ENCODE measurements at places on chromosomes 1 and 21.

GRCh38 chr1:14180738-14181137 is 417.7 kb upstream of the KAZN start:
- DNase-seq = no peak

- DNase-seq = no peak
Observed at GRCh38 chr21:45906859-45907258, 74.7 kb upstream of the COL6A1 start.

- DNase-seq = no peak
Observed at GRCh38 chr1:19385221-19385620, 73.1 kb downstream of the SLC66A1 start.

GRCh38 chr21:41681939-41682718 is 84.7 kb downstream of the RIPK4 start:
- no peak for DNase-seq

DNA sequence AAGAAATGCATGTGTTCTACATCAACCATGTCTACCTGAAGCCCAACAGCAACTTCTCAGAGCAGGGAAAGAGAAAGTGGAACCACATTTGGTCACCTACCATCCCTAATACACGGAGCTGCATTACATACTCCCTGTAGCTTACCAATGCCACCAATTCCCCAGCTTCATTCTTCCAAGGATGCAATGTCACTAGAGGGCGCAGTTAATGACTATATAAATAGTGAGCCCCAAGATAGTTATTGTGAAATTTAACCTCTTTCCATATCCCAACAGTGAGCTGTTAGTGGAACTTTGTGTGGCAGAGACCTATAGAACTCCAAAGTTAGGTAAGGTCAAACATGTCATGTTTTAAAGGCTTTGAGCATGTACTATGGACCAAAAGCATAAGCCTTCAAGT is 618.3 kb downstream of the SMYD3 start:
- no peak for DNase-seq

GRCh38 chr1:181508486-181509165 is 25.3 kb downstream of the CACNA1E start:
- DNase-seq = no peak

DNA sequence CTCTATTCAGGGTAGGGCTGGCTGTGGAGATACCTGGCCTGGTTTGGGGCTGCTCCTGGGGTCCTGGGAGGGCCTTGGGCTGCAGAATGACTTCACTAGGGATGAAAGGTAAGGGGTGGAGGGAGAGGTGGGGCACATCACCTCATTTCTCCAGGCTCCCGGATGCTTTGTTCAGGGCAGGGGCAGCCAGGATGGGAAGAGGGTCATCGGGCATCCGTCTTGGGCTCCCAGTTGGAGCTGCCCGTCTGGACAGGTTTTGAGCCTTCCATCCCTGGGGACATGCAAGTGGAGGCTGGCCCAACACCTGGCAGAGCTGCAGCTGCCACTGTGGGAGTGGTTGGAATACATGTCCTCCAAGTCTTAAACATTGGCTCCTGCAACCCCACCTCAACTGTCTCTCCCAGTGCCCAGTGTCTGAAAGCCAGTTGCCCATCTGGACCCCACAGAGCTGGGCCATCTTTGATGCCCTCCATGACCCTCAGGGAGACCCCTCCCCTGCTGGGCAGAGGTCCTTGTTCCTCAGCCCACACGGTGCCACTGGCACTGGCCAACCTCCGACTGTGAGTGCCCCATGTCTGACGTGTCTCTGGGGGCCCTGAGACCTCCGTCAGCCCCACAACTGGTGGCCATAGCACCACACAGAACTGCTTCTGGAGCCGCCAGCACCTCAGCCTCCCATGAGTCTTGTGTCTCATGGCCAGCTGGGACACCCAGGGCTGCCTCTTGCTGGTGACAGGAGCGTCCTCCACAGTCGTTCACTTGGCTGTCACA is 52.8 kb downstream of the TRIM11 start:
- no peak for DNase-seq

- DNase-seq = no peak
Observed at GRCh38 chr1:118157506-118157905, 27.5 kb downstream of the SPAG17 start.

DNA sequence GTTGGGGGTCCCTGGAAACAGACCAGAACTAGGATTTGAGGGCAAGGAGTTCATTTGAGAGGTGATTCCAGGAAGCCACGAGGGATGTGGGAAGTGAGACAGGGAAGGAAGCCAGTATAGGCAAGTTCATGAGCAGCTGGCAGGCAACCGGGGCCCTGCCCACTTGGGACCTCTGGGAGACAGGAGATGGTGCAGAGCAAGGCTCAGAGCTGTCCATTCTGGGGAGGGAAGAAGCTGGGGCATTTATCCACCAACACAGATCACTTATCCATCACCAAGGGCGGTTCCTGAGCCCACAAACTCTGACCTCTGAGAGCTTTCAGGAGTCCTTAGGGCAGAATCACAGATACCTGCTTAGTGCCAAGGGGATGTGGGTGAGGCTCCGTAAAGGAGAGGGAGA is 16.8 kb downstream of the EDN2 start:
- no peak for DNase-seq

GRCh38 chr1:16925635-16926490 is 4.1 kb downstream of the CROCC start:
- DNase-seq = no peak

GRCh38 chr21:26072666-26073615 is 97.6 kb downstream of the APP start:
- DNase-seq = no peak

- DNase-seq = no peak
Observed at GRCh38 chr1:65250826-65251225, 58.5 kb upstream of the DNAJC6 start.

GRCh38 chr1:208524925-208525324 is 280.7 kb upstream of the PLXNA2 start:
- DNase-seq = no peak

GRCh38 chr1:183590244-183591191 is at the start of gene NCF2:
TSS of gene NCF2 (minus strand) at chr1:183590459. CDS start at chr1:183590329, 130 bp downstream.
- DNase-seq = no peak
